ENCODE measurements at places on chromosomes 4 and X.

DNA sequence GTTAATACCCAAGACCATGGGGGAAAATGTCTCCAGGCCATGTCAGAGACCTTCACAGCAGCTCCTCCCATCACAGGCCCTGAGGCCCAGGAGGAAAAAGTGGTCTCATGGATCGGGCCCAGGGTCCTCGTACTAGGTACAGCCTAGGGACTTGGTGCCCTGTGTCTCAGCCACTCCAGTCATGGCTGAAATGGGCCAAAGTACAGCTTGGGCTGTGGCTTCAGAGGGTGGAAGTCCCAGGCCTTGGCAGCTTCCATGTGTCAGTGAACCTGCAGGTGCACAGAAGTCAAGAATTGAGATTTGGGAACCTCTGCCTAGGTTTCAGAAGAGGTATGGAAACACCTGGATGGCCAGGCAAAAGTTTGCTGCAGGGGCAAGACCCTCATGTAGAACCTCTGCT lies 27.6 kb upstream of the C4orf54 start:
- no peak for DNase-seq

DNA sequence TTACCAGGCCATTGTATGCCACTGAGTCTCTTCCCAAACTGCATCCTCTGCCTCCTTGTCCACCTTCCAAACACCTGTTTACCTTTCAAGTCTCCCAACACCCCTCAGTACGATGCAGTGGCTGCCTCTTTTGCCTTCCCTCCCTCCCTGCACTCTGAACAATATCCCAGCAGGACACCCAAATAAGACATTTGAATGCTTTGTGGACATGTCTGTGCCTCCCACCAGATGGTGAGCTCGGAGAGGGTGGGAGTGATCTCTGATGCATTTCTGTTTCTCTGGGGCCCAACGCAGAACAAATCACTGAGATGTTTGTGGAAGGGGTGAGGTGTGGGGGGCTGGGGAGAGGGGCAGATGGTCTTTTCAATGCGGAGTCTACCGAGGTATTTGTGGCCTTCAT lies 33.4 kb downstream of the PJA1 start:
- DNase-seq = no peak

DNA sequence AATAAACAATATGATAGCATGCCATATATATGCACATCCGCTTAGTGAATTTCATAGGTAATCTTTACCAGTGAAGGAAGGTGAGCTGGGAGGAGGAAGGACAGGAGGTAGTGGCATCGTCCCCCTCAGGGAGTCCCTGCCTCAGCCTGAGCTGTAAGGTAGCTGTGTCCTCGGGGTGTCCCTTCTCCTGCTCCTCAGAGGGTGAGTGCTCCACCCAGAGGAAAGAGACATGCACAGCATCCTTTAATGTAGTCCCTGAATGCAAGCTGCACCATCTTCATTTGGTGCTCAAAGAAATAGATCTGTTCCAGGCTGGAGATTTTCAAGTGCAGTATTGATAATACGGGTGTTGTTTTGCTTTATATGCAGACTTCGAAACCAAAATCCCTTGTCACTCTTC lies 330.4 kb upstream of the SFRP2 start:
- DNase-seq = peak; percentile 21

DNA sequence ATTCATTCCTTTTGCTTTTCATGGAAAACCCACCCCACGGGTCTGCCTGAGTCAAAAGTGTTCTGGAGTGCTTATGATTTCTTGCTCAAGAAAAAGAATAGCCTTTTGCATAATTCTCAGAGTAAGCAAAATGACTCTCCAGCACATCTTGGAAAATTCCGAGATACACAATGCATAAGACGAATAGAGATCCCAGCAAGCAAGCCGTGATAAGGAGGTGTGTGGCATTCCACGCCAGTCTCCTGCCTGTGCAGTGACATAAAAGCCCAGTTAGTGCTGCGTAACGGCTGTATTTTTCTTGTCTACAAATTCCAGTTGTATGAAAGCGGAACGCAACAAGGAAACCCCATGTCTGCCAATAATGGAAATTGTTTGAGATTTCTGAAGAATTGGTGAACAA lies 237.9 kb upstream of the GATB start:
- no peak for DNase-seq
